ENCODE measurements at places on chromosomes 6 and 20.

DNA sequence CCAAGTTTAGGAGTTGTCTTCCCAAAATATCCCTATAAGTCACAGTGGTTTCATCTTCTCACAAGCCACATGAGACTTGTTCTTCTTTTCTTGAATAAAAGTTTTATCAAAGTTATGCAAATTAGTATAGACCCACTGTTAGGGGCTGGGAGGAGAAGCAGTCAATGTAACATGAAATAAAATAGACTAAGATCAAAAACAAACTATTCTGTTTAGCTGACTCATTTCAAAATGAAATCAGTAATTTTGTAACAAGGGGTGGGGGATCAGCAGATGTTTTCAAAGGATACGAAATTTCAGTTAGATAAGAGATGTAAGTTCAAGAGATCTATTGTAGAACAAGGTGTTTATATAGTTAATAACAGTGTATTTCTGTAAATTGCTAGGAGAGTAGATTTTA is 339.6 kb upstream of the PRDM1 start:
- DNase-seq: no peak

DNA sequence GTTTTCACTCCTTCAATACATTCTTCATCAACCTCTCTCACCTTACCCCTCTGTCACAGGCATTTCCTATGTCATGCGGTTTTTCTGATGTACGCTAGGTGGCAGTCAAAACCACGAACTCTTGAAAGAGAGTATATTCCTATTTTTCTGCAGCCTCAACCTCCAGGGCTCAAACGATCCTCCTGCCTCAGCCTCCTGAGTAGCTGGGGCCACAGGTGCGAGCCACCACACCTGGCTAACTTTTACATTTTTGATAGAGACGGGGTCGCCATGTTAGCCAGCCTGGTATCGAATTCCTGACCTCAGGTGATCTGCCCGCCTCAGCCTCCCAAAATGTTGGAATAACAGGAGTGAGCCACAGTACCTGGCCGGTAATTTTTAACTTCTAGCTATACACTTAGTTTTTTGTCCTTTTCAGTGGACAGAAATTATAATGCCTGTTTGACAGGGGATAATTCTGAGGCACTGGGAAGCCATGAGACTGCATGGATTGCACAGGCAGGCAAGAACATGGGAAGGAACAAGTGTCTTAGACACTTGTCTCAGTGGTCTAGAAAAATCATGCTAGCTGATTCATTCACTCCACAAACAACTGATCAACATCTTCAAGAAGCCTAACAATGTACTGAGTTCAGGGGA is 22.5 kb upstream of the HFE start:
- DNase-seq: no peak

DNA sequence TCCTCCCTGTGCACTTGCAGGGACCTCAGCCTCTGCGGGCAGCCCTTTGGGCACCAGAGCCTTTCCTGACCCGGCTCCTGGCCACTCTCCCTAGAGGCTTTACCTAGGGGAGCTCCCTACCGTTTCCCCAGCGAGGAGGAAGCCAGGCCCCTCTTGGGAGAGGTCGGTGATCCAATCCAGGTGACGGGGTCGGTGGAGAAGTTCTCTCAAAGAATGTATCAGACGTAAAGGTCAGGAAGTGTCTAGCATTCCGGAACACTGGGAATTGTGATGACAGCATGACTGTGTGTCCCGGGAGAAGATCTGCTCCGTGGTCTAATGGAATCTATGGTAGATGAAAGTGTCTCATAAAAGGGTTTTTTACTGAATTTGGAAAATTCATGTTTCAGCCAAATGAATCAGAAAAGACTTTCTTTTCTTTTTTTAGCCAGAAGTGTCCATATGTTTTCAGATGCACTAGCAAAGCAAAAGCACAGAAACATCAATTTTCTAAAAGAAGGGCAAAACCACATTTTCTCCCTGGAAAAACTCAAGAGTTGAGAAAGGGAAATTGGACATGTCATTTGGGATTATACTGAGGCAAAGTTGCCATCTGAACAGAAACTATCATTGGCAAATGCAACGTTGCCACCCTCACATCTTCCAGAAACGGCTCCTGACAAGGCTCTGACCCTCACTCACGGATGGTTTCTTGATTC is 289.4 kb downstream of the THBS2 start:
- DNase-seq: no peak

GRCh38 chr20:17610566-17611289 is 40.9 kb downstream of the DSTN start:
- DNase-seq: no peak

- DNase-seq: no peak
Observed at GRCh38 chr20:8912731-8913130, 156.2 kb upstream of the PLCB4 start.

GRCh38 chr6:164554700-164555476 is 754.5 kb downstream of the C6orf118 start:
- no peak for DNase-seq

All from caudate nucleus (tissue), 63 donors.